ENCODE measurements at places on chromosomes 4 and X.

GRCh38 chrX:40099055-40099958 lies 1.5 kb upstream of the BCOR start:
- DNase-seq = no peak

DNA sequence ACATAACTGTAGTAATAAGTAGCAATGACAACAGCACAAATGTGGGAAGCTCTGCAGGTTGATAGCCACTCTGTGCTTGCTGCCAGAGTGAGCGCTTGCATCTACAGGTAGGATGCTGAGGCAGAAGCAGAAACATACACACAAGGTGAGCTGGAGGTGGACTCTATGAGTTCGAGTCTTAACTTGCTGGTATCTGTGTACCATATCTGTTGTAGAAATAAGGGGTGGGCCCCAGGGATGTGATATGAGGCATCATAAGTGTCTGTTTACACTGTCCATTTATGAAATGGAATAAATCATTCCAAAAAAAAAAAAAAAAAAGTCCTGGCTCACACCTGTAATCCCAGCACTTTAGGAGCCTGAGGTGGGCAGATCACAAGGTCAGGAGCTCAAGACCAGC lies 32.8 kb upstream of the EIF4E start:
- no peak for DNase-seq

DNA sequence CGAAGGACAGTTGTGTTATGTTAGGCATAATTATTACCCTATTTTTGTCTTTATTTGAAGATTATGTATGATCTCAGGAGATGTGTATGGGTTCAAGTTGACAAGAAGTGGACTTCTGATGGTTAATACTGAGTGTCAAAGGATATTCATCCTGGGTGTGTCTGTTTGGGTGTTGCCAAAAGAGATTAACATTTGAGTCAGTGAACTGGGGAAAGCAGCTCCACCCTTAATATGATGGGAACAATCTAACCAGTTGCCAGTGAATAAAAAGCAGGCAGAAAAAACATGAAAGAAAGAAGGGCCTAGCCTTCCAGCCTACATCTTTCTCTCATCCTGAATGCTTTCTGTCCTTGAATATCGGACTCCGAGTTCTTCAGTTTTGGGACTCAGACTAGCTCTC lies 332.6 kb downstream of the DTHD1 start:
- DNase-seq = no peak

GRCh38 chr4:80578001-80578400 lies 242.5 kb downstream of the CFAP299 start:
- DNase-seq = no peak

- no peak for DNase-seq
These were observed 144.9 kb downstream of the RASL11B start for GRCh38 chr4:53007024-53007423.

GRCh38 chrX:130916636-130917422 lies 13.8 kb upstream of the ENOX2 start:
- peak; percentile 47 for DNase-seq

- no peak for DNase-seq
These were observed 19.6 kb downstream of the CD40LG start for GRCh38 chrX:136667446-136668168.

DNA sequence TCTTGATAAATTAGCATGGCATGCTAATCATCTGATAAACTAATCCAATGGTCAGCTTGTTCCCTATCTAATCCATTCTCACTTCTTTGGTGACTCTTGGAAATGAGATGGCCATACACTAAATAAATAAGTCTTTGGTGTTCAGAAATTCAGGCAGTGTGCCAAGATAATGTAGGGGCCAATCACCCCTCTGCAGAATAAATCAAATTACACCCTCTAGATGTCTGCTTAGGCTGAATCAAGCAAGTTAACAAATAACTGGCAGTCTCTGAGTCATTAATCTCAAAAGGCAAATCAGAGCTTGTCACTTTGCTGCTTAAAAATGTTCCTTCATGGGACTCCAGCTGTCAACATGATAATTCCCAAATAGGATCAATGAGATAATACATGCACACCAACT lies 97.4 kb downstream of the NLGN4X start:
- DNase-seq = no peak

DNA sequence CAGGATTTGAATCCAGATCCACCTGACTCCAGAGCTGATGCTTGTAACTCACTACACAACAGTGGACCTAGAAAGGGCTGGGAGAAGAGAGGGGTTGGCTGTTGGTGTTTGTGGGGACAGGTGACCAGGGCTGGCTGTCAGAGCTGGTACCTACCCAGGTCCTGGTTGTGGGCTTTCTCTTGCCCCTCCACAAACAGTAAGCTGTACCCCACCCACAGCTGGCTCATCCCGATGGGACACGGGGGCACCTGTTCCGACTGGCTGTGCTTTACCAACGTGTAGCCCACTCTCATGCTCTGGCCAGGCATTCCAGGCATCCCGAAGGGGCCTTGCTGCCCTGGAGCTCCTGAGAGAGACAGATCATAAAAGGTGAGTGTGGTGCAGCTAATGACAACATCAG lies 68.7 kb downstream of the ATG4A start:
- no peak for DNase-seq

GRCh38 chr4:25443851-25444250 lies 66.8 kb downstream of the ANAPC4 start:
- DNase-seq = no peak

- no peak for DNase-seq
These were observed 128.0 kb downstream of the AFAP1 start for GRCh38 chr4:7811536-7812191.
